ENCODE measurements at places on chromosomes 1 and 21.

GRCh38 chr1:15870421-15870820 is 22.9 kb downstream of the SPEN start:
- DNase-seq = no peak

DNA sequence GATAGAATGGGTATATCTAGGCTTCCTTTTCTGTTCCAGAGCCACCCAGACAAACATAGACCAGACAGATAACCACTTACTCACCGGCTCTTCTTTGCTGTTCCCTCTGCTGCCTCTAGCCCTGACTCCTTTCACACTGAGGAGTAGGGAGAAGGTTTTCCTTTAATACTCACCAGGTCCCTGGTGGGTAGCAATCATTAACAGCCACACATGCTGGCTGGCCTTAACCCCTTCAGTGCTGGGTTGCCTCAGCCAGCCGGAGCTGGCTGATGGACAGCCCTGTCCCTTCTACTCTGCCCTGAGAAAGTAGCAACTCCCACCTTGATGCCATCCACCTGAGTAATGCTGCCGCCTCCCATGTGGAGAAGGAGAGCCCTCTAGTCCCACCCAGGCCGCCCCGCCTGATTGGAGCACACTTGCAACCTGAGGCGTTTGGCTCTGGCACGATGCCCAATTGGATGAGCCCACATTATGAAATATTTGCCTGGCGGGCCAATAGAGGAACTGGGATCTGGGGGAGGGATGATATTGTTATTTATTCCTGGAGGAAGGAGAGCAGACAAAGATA is 71.6 kb downstream of the PLEKHA6 start:
- DNase-seq = no peak

- DNase-seq = no peak
Observed at GRCh38 chr1:197464044-197464443, 196.0 kb downstream of the CRB1 start.

DNA sequence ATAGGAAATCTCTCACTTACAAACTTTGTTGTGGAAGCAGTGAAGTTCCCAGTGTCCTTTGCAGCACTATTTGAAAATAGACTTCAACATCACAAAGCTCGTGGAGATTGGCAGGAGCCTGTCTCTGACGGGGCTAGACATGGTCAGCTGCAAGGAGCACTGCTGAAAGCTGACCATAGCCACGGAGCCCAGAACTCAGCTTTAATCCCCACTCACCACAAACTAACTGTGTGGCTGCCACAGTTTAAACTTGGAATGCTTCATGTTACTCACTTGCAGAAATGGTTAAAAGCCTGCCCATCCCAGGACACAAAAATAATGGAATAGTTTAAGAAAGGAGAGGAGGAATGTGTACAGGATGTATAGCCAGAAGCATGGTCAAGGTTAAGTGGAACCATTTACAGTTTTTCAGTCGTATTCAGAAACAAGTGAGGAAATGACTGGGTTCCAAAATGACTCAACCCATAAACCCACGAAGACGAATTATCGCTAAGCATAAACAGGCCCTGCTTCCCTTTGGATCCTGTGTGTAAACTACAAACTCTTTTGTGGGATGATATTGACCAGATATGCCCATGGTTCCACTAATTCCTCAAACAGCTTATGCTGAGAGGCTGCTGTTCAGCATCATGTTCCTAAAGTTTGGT is 18.2 kb downstream of the DNALI1 start:
- DNase-seq = no peak

- no peak for DNase-seq
Observed at GRCh38 chr1:185420588-185421081, 103.6 kb upstream of the IVNS1ABP start.

DNA sequence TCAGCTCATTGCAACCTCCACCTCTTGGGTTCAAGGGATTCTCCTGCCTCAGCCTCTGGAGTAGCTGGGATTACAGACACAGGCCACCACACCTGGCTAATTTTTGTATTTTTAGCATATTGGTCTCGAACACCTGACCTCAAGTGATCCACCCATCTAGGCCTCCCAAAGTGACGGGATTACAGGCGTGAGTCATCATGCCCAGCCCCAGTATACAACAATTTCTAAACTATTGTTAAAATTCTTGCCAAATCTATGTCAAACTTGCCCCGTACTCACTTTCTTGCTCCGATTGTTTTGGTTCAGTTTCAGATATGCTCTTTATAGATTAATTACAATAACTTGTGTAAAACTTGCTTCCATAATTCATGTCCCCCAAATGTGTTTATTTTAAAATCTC is 4.1 kb downstream of the RGS18 start:
- no peak for DNase-seq

DNA sequence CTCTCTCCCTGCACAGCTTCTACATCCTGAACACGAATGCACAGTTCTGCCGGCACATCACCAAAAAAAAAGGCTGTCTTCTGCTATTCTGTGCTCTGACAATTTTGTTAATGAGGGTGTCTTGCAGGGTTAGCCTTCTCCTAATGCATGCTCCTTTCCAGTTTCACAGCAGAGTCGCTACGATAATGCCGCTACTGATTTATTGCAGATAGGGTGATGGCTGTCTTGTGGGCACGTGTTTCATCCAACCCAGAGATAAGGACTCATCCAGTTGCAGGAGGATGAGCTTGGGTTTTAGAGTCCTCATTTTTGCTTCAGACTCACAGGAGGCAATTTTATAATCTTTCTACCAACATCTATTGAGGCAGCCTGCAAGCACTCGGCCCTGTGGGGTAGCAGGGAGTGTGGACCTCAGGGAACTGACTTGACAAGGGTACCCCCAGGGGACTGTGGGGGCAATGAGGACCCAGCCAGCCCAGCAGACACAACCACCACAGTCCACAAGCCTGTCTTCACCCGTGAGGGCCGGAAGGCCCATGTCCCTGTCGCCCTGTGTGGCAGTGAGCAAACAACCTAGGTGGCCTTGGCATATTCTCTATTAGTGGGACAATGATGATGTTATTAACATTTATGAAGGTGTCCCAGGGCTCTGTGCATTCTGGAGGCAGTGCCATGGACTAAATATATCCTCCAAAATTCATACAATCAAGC is 15.4 kb upstream of the UTS2 start:
- no peak for DNase-seq

- no peak for DNase-seq
Observed at GRCh38 chr1:181640956-181641355, 157.6 kb downstream of the CACNA1E start.

DNA sequence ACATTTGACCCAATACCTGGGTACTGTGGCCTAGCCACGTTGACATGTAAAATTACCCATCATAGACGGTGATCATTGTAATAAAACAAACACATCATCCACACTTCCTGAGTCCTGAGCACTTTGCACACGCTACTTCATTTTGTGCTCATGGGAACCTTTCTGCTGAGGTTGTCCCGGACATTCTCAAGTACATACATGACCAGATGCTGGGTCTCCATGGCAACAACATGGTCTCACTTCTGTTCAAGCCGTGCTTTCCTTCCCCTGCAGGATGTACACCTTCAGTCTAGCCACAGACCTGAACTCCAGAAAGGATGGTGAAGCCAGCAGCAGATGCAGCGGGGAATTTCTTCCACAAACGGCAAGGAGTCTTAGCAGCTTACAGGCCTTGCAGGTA is 22.7 kb downstream of the UBASH3A start:
- DNase-seq = no peak

DNA sequence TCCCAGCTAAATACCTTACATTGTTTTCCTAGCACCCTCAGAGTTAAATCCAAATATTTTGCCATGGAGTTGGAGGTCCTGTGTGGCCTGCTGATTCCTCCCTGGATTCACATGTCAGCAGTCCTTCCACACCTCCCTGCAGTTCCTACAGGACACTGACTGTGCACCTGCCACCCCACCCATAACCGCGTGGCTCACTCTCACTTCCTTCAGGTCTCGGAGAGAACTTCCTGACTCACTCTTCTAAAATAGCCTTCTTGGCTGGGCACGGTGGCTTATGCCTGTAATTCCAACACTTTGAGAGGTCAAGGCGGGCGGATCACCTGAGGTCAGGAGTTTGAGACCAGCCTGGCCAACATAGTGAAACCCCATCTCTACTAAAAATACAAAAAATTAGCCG is 8.4 kb upstream of the CAMTA1 start:
- DNase-seq = no peak

DNA sequence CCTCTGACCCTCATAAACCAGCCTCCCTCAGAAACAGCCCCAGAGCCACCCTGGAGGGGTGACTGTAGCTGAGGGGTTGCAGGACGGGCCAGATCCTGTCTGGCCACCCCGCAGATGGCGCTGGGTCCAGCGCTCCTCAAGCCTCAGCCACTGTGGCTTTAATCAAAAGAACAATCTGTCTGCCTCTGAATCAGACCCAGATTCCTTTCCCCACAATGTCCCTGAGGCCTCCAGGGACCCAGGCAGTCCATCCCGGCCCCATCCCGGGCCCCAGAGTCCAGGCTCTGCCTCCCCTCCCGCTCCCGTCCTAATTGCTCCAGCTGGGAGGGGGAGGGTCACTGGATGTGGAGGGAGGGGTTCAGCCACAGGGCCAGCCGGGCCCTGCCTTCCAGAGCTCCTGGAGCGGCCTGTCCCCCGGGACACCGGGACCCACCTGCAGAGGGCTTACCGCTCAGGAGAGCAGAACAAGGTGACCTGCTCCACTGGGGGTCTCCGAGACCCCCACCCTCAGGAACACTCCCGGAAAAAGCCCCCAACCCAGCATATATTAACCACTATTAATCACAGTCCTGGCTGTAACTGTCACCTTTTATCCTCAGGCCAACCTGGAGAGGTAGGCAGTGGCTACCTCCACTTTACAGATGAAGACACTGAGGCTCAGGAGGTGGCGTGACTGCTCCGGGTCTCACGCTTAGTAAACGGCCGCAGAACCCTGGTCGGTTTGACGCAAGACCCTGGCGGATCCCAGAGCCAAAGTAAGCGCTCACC is 836 bp upstream of the FBLIM1 start:
- no peak for DNase-seq

- no peak for DNase-seq
Observed at GRCh38 chr1:93537924-93538323, 90.0 kb downstream of the FNBP1L start.

DNA sequence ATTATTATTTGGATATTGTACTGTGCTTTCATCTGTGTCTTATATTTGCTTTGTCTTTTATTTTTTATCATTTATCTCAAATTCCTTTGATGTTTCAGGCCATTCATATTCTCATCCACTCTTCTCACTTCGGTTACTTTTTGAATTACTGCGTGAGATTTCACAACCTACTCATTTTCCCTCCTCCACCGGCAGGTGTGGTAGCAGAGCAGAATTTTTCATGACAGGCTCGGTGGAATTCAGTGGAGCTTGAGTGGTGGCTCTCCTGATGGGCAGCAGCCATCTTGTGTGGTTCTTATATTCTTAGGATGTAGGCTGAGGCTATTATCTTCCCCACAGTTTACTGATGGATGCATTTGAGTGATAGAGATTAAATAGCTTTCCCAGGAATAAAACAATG is 92.3 kb upstream of the IVNS1ABP start:
- no peak for DNase-seq

- DNase-seq = no peak
Observed at GRCh38 chr1:199522936-199523335, 504.6 kb upstream of the NR5A2 start.

Measured in stimulated activated CD8-positive, alpha-beta memory T cell treated with anti-CD3 and anti-CD28 coated beads, Interleukin-4, amount 100 ng/mL, for 1 hour (primary cell).